ENCODE measurements at places on chromosomes 12 and 14.

GRCh38 chr14:23174296-23175184, 8.9 kb downstream of the SLC7A8 start:
- no peak for DNase-seq

DNA sequence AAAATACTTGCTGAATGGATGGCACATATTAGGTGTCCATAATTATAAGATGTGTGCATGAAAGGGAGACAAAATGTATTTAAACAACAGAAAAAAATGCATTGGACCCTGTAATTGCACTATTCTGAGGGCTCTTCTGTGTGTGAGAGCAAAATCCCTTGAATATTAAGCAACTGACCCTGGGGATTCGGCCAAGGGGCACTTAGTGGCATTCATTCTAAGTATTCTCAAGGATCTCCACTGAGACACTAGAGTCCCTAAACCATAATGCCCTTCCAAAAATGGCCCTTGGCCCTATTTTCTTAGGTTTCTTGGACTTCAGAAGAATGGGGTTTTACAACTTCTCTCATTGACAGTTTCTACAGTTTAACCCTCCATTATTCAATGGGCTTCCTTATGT, 388.6 kb downstream of the GLT1D1 start:
- no peak for DNase-seq

GRCh38 chr14:70821584-70822529, 12.5 kb upstream of the MAP3K9 start:
- DNase-seq = peak; percentile 25

- DNase-seq = no peak
These were observed 137.9 kb downstream of the BTG1 start for GRCh38 chr12:92007787-92008186.

DNA sequence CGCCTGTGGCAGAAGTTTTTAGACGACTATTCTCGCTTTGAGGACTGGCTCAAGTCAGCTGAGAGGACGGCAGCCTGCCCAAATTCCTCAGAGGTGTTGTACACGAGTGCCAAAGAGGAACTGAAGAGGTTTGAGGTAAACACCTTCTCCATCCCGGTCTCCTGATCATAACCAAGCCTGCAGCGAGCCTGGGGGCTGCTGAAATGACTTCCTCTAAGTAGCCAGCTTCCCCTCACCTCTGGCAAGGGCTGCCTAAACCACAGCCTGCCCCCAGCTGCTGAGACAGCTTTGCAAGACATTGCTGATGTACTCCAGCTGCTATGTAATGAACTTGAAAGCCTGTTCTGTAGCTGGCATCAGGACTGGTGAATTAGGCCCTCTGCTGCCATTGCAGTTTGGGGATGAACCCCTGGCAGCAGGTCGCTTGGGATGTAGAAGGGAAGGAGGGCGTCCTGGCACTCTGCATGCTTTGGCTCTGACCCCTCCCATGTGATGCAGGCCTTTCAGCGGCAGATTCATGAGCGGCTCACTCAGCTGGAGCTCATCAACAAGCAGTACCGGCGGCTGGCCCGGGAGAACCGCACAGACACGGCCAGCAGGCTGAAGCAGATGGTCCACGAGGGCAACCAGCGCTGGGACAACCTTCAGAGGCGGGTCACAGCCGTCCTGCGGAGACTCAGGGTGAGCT, 84.6 kb downstream of the ESR2 start:
- no peak for DNase-seq

- DNase-seq = no peak
These were observed 53.9 kb upstream of the PTGR2 start for GRCh38 chr14:73797543-73798265.

DNA sequence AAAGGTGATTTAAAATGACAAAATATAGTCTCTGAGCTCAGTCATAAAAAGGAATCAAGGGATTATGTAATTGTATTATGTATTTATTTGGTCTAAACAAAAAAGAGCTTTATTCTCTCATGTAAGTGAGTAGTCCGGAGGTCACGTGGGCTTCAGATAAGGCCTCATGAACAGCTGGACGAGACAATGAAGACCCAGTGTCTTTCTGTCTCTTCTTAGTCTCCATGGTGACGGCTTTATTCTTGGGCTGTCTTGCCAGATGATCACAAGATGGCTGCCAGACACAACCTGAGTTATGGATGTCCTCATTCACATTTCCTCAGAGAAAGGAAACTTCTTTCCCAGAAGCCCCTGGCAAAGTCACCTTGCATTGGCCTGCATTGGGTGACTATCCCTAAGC, 98.6 kb downstream of the ARF6 start:
- DNase-seq = no peak

DNA sequence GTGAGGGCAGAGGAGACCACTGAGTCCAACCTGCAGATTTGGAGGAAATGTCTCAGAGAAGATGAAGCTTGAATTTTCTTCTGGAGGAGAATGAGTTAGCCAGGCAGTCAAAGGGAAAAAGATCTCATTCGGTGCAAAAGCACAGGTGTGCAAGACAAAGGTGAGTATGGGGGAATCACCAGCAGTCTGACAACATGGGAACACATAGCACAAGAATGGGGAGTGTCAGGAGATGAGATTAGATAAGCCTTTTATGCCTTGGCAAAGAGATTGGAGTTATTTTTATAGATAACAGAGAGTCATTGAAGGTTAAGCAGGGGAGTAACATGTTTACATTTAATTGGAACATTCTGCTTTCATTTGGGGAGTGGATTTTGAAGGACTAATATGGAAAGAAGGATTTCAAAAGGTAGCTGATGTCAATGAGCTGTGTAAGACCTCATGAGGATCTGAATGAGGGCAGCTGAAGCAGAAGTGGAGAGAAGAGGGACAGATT, 171.3 kb upstream of the NTF3 start:
- no peak for DNase-seq

DNA sequence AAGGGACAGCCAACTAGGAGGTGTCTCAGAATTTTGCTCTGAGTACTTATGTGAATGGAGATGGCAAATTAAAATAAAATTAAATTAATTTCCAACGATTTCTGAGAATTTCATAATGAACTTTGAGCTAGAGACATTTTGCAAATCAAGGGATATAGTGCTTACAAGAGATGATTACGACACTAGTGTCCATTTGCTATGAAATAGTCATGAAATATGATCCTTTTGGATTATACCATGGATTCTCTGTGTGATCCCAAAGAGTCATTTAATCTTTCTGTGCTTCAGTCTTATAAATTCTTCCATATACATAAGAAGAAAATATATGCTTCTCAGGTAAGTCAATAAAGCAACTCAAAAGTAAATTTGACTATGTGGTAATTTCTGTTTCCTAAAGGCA, 240.6 kb downstream of the SLC25A21 start:
- no peak for DNase-seq

GRCh38 chr12:123478762-123479161, 20.8 kb downstream of the SNRNP35 start:
- peak; percentile 73 for DNase-seq

DNA sequence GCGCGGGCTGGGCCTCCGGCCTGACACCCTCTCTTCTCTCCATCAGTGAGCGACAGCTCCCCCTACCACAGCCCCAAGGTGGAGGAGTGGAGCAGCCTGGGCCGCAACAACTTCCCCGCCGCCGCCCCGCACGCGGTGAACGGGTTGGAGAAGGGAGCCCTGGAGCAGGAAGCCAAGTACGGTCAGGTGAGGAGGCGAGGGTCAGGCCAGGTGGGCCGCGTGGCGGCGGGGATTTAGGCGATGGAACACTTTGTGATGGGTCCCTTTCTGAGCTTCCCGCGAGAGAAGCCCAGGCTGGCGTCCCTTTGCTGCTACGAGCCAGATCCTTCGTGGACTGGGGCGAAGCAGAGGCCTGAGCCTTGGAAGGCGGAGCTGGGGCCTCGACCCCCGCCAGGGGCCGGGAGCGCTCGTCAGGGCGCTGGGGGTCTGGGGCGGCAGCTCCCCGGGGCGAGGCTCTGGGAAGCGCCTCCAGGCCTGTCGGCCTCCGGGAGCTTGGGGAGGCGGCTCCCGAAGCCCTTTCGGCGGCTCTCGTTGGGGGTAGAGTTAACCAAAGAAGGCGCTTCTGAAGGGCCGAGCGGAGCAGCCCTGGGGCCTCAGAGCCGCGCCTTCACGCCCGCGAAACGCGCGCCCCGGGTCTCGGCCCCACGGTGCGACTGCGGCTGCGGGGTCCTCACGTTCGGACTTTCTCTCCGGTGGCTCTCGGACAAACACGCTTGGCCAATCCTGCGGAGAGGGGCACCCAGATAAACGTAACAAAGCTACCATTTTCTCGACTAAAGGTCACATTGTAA, 5.0 kb downstream of the PAX9 start:
- DNase-seq = no peak

- no peak for DNase-seq
These were observed 285.7 kb downstream of the TTC8 start for GRCh38 chr14:89110110-89110509.

DNA sequence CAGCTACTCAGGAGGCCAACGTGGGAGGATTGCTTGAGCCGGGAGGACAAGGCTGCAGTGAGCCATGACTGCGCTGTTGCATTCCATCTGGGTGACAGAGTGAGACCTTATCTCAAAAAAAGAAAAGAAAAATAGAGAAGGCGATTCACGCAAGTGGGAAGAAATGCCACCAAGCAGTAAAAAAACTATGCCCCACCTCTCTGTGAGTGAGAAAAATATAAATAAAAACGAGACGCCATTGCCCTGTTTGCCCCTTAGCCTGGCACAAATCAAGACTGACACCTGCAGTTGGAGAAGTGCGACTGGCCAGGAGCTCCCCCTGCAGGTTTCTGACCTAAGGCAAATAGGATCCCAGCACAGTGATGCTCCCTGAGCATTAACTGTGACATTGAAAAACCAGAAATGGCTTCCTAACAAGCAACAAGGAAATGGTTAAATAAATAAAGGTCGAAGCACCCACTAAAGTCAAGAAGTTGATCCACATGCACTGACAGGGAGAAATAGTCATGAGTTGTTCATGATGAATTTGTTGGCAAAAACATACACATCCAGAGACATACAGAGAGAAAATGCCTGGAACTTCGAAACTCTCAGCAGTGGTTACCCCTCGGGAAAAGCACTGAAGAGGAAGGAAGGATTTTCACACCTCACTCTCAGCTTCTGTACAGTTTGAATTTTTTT, 21.1 kb downstream of the GSC start:
- no peak for DNase-seq

- no peak for DNase-seq
These were observed 58.8 kb downstream of the RTN1 start for GRCh38 chr14:59811815-59812214.

- no peak for DNase-seq
These were observed 44.0 kb upstream of the PLBD1 start for GRCh38 chr12:14611640-14612203.

GRCh38 chr14:68243450-68244010, 424.0 kb downstream of the RAD51B start:
- DNase-seq = no peak

DNA sequence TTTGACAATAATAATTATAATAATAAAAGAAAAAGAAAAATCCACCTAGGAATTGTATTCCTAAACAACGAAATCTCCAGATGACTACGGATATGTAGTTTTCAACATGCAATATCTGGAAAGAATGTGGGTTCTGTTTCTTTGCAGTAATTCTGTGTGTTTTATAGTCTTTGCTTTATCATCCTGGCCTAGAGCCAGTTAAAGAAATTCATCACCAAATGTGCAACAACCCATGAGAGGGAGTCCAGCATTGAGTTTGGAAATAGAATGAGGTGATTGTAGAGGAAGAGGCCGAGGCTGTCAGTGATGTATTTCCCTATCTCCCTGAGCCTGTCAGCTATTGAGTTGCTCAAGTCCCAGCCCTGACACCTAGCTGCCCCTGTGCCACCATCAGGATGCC, 200.5 kb upstream of the DCN start:
- no peak for DNase-seq

DNA sequence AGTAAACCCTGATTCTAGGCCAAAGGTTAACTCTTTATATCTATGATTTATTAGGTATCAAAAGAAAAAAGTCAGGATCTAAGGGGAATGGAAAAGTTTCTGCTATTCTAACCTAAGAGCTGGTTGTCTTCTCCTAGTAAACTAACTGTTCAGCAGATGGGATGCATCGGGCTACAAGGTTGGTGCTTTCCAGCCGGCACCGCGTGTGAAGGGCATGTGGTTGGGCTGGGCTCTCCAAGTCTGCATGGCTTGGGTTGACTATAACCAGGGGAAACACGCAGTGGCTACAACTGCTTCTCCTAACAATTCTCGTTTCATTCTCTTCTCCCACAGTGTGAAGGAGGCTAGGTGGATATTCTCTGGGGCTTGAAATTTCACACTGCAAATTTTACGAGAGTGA, 354.5 kb downstream of the APAF1 start:
- no peak for DNase-seq

DNA sequence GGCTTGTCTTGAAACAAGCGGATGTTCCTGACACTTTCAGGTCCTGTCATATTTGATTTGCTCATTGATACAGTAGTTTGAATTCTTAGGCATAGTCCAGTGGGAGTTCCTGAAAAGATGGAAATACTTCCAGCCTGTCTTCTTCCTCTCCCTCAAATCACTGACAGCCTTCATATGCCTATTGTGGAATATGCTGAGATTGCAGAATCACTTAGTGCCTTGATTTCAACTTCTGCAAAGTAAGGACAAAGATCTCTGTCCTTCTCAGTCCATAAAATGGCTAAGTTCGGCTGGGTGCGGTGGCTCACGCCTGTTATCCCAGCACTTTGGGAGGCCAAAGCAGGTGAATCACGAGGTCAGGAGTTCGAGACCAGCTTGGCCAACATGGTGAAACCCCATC, 6.7 kb upstream of the PYGL start:
- no peak for DNase-seq

GRCh38 chr14:73718418-73719251, 4.5 kb upstream of the PNMA1 start:
- no peak for DNase-seq

GRCh38 chr14:40252817-40253447, 820.7 kb upstream of the FBXO33 start:
- no peak for DNase-seq

- DNase-seq = no peak
These were observed 5.5 kb upstream of the ZNF641 start for GRCh38 chr12:48356041-48356768.

DNA sequence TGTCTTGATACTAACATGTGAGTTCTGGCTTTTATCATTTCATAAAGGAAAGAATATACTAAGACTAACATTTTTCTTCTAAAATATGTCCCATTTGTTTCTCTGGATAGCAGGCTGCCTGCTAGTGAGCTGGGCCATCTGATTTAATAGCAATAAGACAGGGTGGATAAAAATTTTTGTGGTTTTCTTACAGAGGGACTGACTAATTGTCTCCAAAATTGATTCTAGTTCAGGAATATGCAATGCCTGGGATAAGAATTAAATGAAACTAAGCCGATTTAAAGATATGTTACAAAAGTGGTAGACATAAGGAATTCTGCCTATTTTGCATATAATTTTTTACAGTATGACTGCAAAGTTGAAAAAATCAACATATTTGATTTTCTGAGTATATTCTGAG, 252.9 kb upstream of the NAV3 start:
- no peak for DNase-seq

GRCh38 chr12:108799401-108800243, 57.8 kb downstream of the SSH1 start:
- DNase-seq = peak; percentile 42

GRCh38 chr12:103499571-103499970, 3.8 kb upstream of the C12orf42 start:
- DNase-seq = no peak

GRCh38 chr12:112359290-112359689, 22.9 kb downstream of the HECTD4 start:
- DNase-seq = no peak

- DNase-seq = no peak
These were observed 65.9 kb downstream of the FOXN3 start for GRCh38 chr14:89351221-89351515.
